ENCODE measurements at places on chromosomes 1 and 21.

DNA sequence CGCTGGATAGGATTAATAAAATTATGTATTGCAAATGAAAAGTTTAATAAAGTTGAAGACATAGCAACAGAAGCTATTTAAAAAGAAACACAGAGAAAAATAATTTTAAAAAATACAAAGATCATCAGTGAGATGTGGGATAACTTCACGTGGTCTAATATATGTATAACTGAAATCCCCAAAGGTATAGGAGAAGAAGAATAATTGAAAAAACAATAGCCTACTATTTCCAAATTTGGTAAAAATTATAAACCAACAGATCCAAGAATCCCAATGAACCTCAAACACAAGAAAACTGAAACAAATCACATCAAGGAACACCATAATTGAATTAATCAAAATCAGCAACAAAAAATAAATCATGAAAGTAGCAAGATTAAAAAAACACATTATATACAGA lies 44.9 kb downstream of the GREM2 start:
- no peak for DNase-seq

DNA sequence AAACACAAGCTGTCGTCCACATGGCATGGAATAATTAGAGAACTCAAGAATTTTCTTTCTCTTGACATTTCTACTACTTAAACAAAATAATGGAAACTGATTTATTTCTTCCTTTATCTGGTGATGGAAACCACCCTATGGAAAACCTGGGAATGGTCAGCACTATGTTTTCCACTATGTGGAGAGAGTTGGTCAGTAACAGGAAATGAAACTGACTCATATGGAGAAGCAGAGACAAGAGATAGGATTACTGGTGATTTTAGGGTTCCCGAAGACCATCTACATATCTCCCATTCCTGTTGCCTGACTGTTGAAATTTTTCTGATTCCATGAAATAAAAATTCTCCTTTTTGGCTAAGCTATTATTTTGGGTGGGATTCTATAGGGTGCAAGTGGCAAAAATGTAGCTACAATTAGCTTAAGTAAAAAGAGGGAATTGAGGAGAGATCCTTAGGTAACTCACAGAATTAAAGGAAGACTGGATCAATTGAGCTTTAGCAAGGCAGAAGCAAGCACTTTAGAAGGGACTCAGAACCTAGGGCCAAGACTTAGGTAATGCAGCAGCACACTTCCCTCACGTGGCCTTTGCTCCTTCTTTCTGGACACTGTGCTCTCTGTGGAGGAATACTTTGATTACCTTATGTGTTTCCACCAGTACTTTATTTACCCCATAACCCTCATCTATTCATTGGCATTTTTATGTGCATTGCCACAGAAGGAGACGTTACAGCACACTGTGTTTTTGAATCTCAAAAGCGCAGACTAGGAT lies 89.6 kb downstream of the LEPR start:
- DNase-seq, result no peak

DNA sequence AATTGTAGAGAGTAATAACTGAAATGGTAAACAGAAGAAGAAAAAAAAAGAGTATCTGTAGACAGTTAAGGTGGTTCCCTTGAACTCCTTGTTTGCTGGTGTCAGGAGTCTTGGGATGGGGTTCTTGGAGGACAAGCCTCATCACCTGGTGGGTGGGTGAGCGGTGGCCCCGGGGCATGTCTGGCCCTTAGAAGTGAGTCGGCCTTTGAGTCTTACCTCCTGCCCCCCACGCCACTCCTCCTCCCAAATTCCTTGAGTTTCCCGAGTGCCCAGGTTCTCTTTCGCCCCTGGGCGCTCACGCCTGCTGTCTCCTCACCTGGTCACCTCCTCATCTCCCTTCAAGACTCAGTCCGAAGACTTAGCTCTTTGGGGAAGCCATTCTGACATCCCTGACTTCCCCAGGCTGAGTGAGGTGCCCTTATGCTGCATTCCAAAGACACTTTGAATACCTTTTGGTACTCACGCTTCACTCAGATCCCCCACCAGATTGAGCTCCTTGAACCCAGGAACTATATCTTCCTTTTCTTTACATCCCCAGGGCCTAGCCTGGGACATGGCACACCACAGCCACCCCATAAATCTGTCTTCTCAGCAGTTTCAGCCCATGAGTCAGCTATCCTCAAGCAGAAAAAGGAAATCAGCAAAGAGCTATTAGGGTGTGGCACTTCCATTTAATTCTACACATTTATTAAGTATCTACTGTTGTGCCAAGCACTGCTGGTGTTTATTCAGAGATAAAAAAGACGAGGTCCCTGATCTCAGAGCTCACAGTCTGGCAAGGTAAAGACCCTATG lies 13.5 kb upstream of the IKBKE start:
- no peak for DNase-seq

DNA sequence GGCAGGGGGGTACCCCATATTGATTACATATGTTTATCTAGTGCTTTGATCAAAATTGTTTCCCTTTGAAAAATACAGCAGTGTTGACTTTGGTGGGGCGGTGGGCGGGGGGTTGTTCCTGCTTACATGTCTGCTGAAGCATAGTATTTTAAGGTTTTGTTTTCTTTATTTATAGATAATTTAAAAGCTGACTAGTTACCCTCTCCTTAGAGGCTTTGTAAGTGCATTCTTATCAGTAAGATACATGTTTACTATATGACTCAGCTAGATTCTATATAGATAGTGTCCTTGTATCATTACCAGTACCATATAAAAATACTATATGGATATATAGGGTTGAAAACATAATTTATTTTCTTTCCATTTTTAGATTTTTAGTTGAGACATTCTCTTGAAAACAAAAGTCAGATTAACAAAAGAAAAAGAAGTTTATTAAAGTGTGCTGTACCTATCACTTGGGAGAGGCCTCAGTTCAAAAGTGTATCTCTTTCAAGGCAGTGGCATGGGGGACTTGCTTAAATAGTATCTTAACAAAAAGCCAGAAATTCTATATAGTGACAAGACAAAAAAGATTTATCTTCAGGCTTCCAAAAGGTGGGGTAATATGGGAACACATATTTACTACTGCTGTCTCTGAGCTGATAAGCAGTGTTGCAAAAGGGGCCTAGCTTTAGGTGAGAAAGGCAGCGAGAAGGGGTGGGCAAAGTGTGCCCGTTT lies 79.0 kb downstream of the HS2ST1 start:
- DNase-seq, result no peak

GRCh38 chr1:97157991-97158390 lies 436.4 kb downstream of the PTBP2 start:
- DNase-seq, result no peak

DNA sequence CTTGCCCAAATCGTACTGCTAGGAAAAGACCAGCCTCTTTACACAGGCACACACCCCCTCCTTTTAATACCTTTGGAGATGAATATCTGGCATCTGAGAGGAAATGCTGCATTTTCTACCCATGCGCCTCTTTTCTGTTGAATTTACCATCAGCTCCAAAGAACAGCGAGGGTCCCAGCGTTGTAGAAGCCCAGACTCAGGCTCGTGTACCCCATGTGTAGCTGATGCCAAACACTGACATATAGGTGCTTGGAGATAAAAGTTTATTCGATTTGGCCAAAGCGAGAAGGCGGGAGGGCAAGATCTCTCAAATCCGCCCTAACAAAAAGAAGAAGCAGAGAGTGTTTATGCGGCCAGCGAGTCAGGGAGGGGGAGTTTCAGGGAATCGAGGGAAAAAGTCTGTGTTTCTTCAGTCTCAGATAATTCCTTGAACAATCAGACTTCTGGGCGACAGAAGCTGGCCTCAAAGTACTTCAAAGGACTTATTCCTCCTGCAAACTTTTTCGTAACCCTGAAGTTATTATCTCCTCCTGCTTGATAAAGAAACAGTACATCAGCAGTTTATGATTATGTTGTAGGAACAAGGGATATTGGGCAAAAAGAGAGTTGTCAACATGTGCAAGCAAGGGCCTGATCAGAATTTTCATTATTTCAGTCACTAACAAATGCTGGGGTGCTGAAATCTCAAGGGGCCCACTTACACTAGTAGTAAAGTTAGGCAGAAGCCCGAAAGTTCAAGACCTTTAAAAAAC lies 642 bp upstream of the CREG1 start:
- DNase-seq, result no peak

DNA sequence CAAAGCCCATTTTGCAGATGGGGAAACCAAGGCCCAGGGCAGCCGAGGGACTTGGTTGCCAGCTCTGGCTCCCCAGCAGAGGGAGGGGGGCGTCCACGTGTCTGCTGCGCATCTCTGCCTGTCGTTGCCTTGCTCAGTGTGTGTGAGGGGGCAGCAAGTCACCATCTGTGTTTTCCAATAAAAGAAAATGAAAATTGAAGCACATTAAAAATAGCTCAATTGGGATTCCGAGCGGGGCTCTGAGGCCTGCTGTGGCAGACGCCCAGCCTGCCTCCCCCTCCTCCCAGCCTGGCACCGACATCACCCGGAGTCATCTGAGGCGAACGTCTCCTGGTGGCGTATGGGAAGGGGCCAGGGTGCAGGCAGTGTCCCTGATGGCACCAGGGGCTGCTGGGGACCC lies 51.2 kb downstream of the EPHB2 start:
- no peak for DNase-seq

DNA sequence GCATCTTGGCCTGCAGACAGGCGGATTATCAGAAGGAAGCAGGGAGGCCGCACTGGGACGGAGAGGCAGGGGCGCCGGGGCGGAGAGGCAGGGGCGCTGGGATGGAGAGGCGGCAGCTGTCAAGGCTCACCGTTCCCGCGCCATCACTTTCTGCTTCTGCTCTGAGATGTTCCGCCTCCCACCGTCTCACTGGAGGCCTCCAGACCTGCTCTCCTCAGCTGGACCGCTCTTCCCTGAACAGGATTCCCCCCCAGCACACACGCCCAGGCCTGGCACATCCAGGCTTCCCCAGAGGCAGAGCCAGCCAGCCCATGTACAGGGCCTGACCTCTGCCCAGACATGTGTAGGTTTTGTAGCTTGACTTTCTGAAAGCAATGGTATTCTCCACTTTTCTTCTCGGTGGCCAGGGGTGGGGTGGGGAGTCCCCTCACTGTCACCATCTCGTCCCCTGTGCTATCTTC lies 84.1 kb downstream of the RIPK4 start:
- no peak for DNase-seq

DNA sequence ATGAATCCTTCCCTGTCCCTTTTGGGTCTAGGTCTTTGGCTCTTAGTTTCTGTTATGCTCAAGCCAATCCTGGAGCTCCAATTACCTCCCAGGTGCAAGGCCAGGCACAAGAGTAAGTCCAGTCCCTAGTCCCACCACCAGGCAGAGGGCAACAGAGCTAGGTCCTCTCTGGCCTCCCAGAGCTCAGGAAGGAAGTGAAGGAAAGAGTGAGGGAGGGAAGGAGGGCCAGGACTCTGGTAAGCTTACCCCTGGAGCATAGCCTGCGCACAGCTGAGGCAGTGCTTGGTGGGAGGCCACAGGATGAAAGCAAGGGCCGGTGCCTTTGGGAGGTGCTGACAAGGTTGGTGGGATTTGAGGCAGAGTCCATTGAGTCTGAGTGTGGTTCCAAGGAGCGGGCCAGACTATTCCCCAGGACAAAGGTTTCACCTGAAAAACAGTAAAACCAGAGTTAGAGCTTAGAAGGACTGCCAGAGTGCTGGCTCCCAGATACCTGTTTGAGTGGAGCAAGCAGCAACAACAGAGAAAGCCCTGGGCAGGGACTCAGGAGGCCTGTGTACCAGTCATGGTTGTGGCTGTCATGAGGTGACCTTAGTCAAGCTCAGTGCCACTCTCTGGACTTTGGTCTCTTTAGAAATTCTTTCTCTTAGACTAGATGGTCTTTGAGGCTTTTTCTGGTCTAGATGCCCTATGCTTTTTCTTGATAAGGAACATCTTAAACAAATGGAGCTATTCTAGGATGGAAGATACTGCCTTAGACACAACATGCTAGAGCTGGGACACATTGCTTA lies 15.8 kb upstream of the SLFNL1 start:
- no peak for DNase-seq

GRCh38 chr1:8202182-8202905 lies 115.6 kb upstream of the SLC45A1 start:
- no peak for DNase-seq

DNA sequence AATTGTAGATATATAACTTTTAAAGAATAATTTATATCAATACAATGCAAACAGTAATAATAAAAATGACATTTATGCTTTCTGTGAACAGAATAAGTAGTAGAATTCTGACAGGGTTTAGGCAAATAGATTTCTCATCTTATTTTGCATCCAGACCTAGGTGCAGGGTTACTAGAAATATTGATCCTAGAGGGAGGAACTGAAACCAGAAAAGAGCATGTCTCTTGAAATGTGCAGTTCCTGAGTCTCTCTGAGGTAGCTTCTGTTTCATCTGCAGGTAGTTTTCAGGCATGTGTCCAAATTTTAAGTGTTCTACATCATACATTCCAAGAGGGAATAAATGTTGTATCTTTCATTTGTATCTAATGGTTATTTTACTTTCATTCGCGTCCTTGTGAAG lies 631.9 kb upstream of the ADGRL4 start:
- no peak for DNase-seq

DNA sequence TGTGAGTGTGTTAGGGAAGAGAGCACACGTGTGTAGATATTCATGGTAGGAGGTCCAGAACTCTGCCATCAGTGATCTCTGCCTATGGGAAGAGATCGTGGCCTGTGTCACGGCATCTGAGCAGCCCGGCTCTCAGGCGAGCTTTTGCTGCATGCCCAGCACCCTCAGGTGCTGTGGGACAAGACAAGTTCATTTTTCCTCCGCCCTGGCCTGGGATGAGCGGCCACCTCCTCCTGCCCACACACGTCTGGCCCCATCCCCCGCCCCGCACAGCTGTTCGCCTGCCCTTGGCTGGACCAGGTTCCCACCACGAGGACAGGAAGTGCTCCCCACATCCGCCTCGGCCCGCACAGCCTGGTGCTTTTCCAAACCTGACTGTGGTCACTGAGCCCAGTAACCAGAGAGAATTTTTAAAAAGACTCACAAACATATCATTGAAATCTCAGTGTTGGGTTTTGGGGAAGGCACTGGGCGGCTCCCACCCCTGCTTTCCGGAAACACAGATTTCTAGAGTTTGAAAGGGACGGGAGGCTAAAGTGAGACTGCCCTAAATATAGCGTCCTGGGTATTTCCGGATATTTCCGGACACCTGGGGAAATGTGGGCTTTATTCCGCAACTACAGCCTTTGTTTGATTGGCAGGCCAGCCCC lies 18.0 kb downstream of the BMP8A start:
- DNase-seq, result no peak

DNA sequence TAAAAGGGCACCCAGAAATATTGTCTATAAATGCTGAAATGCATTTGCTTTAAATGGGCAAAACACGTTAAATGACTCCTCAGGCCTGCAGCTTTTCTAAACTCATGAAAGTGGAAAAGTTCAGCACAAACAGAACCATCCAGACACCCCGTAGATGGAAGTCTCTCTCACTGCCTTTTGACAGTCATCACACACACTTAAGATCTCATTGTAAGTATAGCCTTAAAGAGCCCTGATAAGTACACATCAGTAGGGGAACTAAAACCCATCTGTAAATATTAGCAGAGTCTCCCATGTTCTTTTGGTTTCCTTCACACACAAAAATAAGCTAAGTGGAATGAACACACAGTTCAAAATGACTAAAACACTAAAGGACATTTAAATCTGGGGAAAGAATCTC lies 166.7 kb downstream of the LTN1 start:
- no peak for DNase-seq

- no peak for DNase-seq
These were observed 19.8 kb upstream of the UBR4 start for GRCh38 chr1:19229828-19230325.

- no peak for DNase-seq
These were observed 2.5 kb upstream of the TRAPPC3 start for GRCh38 chr1:36151845-36152203.

GRCh38 chr1:7574121-7575040 lies 196.7 kb upstream of the VAMP3 start:
- no peak for DNase-seq

Measured in activated naive CD4-positive, alpha-beta T cell (primary cell).